Upper lobe of left lung (tissue), 6 donors: ENCODE measurements at places on chromosomes 5 and 9. TPM values are rescaled to one million over a fixed set of nuclear protein-coding genes. Genes with fewer than 3 reads are reported as not detected.

DNA sequence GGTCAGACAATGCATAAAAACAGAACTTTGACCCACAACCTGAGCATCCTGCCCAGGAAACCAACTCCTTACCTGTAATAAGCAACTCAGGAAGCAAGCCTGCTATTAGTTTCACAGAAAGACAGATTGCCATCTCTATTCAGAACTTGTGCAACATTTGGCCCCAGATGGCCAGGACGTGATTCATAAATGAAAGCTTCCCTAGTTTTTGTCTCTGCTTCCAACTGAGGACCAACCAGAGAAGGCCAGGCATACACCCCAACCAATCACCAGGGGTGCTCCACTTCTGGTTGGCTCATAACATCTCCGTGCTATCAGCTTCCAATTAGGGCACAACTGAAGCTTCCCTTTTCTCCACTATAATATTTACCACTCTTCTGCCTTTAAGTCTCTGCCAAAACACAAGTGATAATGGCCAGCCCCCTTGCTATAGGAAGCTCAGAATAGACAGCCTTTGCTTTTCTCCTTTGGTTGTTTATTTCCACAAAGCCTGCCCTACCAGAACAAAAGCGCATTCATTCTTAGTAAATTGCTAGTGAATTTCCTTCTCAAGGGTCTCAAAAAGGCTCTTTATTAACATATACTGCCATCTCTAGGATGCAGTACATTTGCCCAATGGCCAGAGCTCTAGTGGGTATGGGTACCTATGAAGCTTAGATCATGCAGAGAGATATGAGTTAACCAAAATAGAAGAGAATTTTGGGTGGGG, 289.7 kb upstream of the DAP start:
- no peaks in the 10 kb centered on the region for H3K36me3 ChIP-seq
- H3K4me1 ChIP-seq = no peaks in the 10 kb centered on the region
- no peak overlapping the region for H3K27ac ChIP-seq
- H3K27me3 ChIP-seq = no peaks in the 10 kb centered on the region
- DNase-seq = no peak

- H3K4me1 ChIP-seq = peaks cover 8% of the 10 kb centered on the region
- peaks cover 100% of the 10 kb centered on the region for H3K36me3 ChIP-seq
- H3K27ac ChIP-seq = no peak overlapping the region
- no peaks in the 10 kb centered on the region for H3K27me3 ChIP-seq
Measured at GRCh38 chr5:885529-885928, 7.1 kb downstream of the BRD9 start.

MAPKAP1 gene
- 67.6 TPM for total RNA-seq

DNA sequence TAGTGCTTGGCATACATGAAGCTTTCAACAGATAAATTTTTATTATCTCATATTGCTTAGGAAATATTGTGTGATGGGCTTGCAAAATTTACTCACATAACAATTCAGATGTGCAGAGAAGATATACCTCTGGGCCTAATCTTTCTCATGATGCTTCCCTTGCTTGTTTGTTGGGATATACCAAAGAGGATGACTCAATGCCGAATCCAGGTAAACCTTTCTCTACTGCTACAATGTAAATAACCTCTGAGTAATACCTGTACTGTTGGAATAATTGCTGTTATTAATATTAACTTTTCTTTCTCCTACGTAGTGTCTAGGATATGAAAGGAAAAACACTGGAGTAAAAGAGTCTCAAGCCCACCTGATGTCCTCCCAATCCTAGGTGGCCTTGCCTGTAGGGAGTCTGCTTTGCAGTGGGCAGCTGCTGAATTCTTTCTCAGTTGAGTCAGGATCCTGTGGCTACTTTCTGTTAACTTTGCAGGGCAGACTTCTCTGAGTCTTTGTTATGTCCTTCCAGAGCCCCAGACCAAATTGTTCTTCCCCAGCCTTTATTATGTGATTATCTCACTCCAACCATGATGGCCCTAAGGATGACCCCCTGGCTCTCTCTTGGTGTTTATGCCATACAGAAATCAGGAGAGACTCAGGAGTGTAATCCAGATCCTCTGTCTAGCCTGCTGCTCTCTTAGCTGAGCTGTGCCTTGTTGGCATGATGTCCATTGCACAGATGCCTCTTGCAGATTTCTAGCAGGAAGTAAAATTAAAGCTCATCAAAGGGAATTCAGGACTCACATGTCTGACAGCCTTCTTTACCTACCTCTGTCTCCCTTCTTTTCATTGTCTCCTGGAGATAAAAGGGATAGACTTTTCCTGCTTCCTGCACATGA, 208.1 kb downstream of the SNX18 start:
- H3K27ac ChIP-seq = no peak overlapping the region
- H3K27me3 ChIP-seq = no peaks in the 10 kb centered on the region
- H3K4me3 ChIP-seq = no peak overlapping the region
- no peaks in the 10 kb centered on the region for H3K36me3 ChIP-seq
- no peak for DNase-seq

DNA sequence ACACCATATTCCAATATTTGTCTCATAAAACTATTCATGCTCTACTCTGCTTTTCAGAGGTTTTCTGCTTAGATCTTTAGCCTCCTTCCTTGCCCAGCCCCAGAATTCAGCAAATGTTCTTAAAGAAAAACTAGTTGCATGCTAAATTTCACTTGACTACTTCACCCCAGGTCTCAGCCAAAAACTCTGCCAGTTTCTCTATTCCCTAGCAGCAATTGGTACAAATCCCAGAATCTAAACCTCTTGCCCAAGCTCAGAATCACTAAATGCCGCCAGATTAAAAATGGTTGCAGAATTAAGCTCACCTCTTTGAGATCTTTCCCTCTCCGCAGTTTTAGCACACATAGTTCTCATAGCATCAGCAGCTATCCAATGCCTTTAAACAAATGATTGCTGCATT, 331.2 kb upstream of the SMARCA2 start:
- H3K27ac ChIP-seq = no peak overlapping the region
- no peaks in the 10 kb centered on the region for H3K27me3 ChIP-seq
- no peak overlapping the region for H3K4me3 ChIP-seq
- DNase-seq = no peak
- no peaks in the 10 kb centered on the region for H3K4me1 ChIP-seq

GRCh38 chr5:61055434-61056006, 106.7 kb downstream of the SMIM15 start:
- DNase-seq = no peak
- H3K36me3 ChIP-seq = no peaks in the 10 kb centered on the region
- H3K27ac ChIP-seq = no peak overlapping the region
- H3K4me1 ChIP-seq = no peaks in the 10 kb centered on the region

GRCh38 chr9:112786829-112787520, 36.4 kb downstream of the SNX30 start:
- H3K27ac ChIP-seq = no peak overlapping the region
- H3K36me3 ChIP-seq = no peaks in the 10 kb centered on the region
- no peak for DNase-seq
- H3K4me3 ChIP-seq = no peak overlapping the region
- peaks cover 51% of the 10 kb centered on the region for H3K4me1 ChIP-seq
- no peaks in the 10 kb centered on the region for H3K27me3 ChIP-seq

DNA sequence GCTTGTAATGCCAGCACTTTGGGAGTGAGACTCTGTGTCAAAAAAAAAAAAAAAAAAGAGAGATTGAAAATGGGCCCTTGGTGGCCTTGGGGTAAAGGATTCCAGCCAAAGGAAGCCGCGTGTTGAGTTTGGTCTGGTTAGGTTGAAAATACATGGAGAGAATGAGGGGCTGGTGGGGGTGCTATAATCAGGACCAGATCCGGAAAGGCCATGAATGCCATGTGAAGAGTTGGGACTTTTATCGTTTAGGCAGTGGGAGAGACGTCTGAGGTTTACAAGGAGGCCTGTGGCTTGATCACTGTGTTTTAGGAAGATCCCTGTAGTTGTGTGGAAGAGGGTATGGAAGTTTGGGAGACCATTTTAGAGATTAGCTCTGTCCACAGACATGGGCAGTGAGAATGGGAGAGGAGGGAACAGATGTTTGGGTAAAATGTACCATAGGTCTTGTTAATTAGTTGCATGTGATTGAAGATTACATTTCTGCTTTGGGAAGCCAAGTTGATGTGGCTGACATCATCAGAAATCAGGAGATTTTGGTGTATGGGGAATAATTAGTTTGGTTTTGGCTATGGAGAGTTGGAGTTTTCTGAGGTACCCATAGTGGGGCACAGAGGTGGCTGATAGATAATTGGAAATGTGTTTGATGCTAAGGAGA, 3.5 kb downstream of the MSANTD3 start:
- no peak for DNase-seq
- no peak overlapping the region for H3K27ac ChIP-seq
- H3K36me3 ChIP-seq = no peaks in the 10 kb centered on the region
- H3K4me3 ChIP-seq = no peak overlapping the region
- no peaks in the 10 kb centered on the region for H3K27me3 ChIP-seq

GRCh38 chr9:119963798-119964372, 594.6 kb upstream of the BRINP1 start:
- DNase-seq = peak; percentile 11
- H3K36me3 ChIP-seq = no peaks in the 10 kb centered on the region
- H3K4me1 ChIP-seq = peaks cover 15% of the 10 kb centered on the region
- no peak overlapping the region for H3K27ac ChIP-seq
- H3K4me3 ChIP-seq = no peak overlapping the region

DNA sequence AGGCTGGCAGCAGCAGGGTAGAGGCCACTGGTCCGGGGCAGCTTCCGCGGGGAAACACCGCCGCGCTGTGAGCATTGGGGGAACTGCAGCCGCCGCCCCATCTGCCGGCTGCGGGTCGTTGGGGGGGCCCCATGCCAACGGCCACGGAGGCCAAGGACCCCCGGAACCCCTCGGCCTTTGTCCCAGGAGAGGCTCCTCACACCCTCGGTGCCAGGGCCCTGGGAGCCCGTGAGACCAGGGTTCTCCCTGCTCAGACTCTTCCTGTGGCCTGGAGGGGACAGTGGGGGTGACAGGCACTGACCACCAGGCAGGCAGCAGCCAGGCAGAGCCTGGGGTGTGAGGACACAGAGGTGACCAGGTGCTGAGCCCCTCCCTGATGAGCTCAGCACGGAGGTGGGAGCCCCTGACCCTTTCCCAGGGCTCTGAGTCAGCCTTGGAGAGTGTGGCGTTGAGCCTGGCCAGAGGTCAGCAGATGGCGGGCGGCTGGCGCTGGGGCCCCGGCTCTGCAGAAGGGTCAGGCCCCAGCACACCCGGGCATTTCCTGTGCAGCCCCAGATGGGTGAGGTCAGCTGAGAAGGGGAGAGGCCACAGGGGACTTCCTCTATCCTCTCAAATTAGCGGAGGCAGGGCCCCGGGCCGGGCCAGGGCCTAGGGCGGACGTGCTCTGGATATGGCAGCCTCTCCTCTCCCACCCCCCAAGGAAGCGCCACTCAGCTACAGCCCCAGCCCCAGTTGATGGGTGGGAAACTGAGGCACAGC, 17.9 kb upstream of the EGFL7 start:
- H3K36me3 ChIP-seq = no peaks in the 10 kb centered on the region
- H3K4me3 ChIP-seq = peak overlapping the region; percentile 51

GPR21 gene
- not detected for total RNA-seq

ARL14EPL gene
- total RNA-seq = not detected

CCDC112 gene
- total RNA-seq = 1.8 TPM

STC2 gene
- 1.0 TPM for total RNA-seq

SLC36A2 gene
- total RNA-seq = not detected

DNA sequence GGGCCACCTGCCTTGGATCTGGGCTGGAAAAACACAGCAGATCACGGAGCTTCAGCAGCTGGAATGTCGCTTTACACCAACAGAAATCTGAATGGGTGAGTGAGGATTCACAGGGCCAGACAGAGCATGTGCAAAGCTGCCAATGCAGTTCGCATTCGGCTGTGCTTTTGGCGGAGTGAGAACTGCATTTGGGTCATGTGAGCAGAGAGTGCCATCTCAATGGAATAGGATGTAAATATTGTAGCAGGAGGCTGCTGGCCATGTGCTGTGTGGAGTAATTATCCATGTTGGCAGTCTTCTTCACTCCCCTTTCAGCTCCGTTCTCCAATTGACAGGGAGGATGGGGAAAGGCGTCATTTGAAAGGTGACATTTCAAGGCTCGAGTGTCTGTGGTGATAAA, at the start of gene ANKRD55:
TSS of gene ANKRD55 (minus strand) at position 101 of the 400 bp plus-strand sequence. CDS start 417 bp downstream, outside the sequence.
- H3K27ac ChIP-seq = no peak within 1 kb of the TSS
- no peak for DNase-seq
- H3K36me3 ChIP-seq = no peaks in the 10 kb centered on the region
- no peaks in the 10 kb centered on the region for H3K4me1 ChIP-seq

SHROOM1 gene
- total RNA-seq = 21.0 TPM

PCDHB15 gene
- total RNA-seq = 1.4 TPM

SHLD3 gene
- total RNA-seq = 3.6 TPM

- no peak overlapping the region for H3K27ac ChIP-seq
- DNase-seq = no peak
- no peaks in the 10 kb centered on the region for H3K27me3 ChIP-seq
- no peaks in the 10 kb centered on the region for H3K36me3 ChIP-seq
- no peak overlapping the region for H3K4me3 ChIP-seq
Measured at GRCh38 chr9:84875193-84875592, 205.7 kb downstream of the NTRK2 start.

TAF11L10 gene
- total RNA-seq = not detected

SPATA31D4 gene
- not detected for total RNA-seq

PTRH1 gene
- total RNA-seq = 7.4 TPM

- peak overlapping the region; percentile 19 for H3K4me3 ChIP-seq
- peaks cover 12% of the 10 kb centered on the region for H3K27me3 ChIP-seq
- H3K36me3 ChIP-seq = no peaks in the 10 kb centered on the region
- DNase-seq = no peak
- no peak overlapping the region for H3K27ac ChIP-seq
- peaks cover 7% of the 10 kb centered on the region for H3K4me1 ChIP-seq
Measured at GRCh38 chr5:3590161-3590966, 5.3 kb upstream of the IRX1 start.

GRCh38 chr9:5195463-5195862, 10.0 kb upstream of the INSL6 start:
- no peak overlapping the region for H3K27ac ChIP-seq
- H3K4me1 ChIP-seq = no peaks in the 10 kb centered on the region
- H3K4me3 ChIP-seq = no peak overlapping the region
- H3K36me3 ChIP-seq = no peaks in the 10 kb centered on the region
- no peak for DNase-seq
- H3K27me3 ChIP-seq = no peaks in the 10 kb centered on the region

ITK gene
- total RNA-seq = 6.7 TPM

DNA sequence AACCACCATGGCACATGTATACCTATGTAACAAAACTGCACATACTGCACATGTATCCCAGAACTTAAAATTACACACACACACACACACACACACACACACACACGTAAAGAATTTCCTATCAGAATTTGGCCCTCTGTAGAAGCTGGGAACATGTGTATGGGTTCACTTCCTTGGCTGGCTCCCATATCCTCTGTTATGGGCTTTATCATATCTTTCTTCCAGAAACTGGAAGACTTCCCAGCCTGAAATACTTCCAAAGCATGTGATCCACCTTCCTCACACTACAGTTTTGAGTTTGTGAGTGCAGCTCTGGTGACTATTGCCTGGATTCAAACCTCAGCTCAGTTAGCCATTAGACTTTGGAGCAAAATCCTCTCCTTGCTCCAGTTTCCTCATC, 78.6 kb upstream of the GDNF start:
- H3K27me3 ChIP-seq = no peaks in the 10 kb centered on the region
- H3K4me1 ChIP-seq = no peaks in the 10 kb centered on the region
- DNase-seq = no peak

DNA sequence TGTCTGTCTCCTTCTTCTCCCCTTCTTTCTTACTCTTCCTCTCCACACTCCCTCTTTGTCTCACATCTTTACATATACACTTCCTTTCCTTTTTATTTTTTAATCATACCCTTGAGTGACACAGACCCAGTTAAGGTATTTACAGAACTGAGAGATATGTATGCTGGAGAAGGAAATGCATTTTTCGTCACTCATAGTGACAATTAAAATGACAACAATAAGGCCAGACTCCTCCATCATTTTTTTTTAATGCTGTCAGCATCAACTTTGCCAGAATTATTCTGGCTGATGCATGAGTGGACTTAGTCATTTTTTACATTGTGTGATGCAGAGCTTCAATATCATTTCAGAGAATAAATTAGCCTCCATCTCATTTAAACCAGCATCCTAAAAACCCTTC, 272.9 kb downstream of the TMEM38B start:
- no peaks in the 10 kb centered on the region for H3K4me1 ChIP-seq
- H3K36me3 ChIP-seq = no peaks in the 10 kb centered on the region
- no peak for DNase-seq
- no peak overlapping the region for H3K27ac ChIP-seq
